ENCODE measurements at places on chromosomes 16 and 17. TPM values are rescaled to one million over a fixed set of nuclear protein-coding genes. Genes with fewer than 3 reads are reported as not detected.

The AATK gene
- total RNA-seq = 0.11 TPM

The GINS2 gene
- 21.0 TPM for total RNA-seq

The ZNF423 gene
- total RNA-seq = 0.62 TPM

The SNAI3 gene
- 0.12 TPM for total RNA-seq

The ADORA2B gene
- total RNA-seq = 13.6 TPM

The FBF1 gene
- total RNA-seq = 19.8 TPM
